ENCODE measurements at places on chromosomes 5 and 9. TPM values are rescaled to one million over a fixed set of nuclear protein-coding genes. Genes with fewer than 3 reads are reported as not detected.

DNA sequence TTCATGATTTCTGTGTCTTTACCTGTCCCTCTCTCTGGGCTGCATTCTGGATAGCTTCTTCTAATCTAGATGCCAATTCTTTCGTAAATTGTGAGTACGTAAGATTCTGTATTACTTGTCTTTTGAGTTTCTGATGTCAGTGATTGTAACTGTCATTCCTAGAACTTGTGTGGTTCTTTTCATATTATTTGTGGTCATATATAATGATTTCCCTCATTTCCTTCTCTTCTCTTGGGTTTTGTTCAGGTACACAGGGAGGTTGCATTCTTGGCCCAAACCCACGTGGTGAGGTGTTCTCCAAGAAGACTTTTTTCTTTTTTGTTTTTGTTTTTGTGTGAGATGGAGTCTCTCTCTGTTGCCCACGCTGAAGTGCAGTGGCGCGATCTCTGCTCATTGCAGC lies 13.8 kb downstream of the UGCG start:
- peaks cover 22% of the 10 kb centered on the region for H3K36me3 ChIP-seq
- H3K4me1 ChIP-seq, result peaks cover 29% of the 10 kb centered on the region
- DNase-seq, result no peak
- no peak overlapping the region for H3K4me3 ChIP-seq

Gene NAIP
- total RNA-seq, result 16.4 TPM

DNA sequence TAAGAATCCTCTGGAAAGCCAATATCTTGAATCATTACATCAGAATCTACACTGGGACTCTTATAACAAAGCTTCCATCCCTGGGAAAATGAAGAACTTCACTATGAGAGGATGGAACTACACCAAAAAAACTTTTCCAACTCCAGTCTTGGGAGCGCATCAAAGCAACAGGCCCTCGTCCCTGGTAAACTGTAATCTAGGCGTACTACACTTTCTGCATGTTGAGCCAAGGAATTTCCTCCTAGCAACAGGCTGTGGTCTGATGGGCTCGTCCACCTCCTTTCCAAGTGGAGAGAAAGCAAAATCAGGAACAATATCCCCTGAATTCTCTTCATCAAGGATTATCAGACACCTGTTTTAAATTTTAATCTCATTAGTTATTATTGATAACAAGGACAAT lies 94.1 kb downstream of the NFIB start:
- no peak overlapping the region for H3K4me3 ChIP-seq
- peaks cover 31% of the 10 kb centered on the region for H3K36me3 ChIP-seq
- peaks cover 20% of the 10 kb centered on the region for H3K4me1 ChIP-seq
- no peaks in the 10 kb centered on the region for H3K27me3 ChIP-seq
- DNase-seq, result no peak

- DNase-seq, result no peak
- peaks cover 13% of the 10 kb centered on the region for H3K36me3 ChIP-seq
- H3K4me3 ChIP-seq, result no peak overlapping the region
- peaks cover 19% of the 10 kb centered on the region for H3K4me1 ChIP-seq
Observed at GRCh38 chr5:151742870-151743294, 15.5 kb downstream of the ATOX1 start.

- peaks cover 45% of the 10 kb centered on the region for H3K36me3 ChIP-seq
- H3K27ac ChIP-seq, result no peak overlapping the region
- DNase-seq, result no peak
- H3K4me1 ChIP-seq, result peaks cover 13% of the 10 kb centered on the region
- no peak overlapping the region for H3K4me3 ChIP-seq
Observed at GRCh38 chr9:120438836-120439546, 141.0 kb downstream of the CDK5RAP2 start.

Gene NFIB
- 76.4 TPM for total RNA-seq

- peaks cover 17% of the 10 kb centered on the region for H3K27me3 ChIP-seq
- no peak overlapping the region for H3K27ac ChIP-seq
- DNase-seq, result no peak
- H3K36me3 ChIP-seq, result peaks cover 10% of the 10 kb centered on the region
Observed at GRCh38 chr5:37720550-37720952, 119.3 kb downstream of the GDNF start.

GRCh38 chr5:59193616-59194319 lies 610.9 kb downstream of the RAB3C start:
- no peaks in the 10 kb centered on the region for H3K27me3 ChIP-seq
- H3K36me3 ChIP-seq, result peaks cover 8% of the 10 kb centered on the region
- H3K4me3 ChIP-seq, result no peak overlapping the region

DNA sequence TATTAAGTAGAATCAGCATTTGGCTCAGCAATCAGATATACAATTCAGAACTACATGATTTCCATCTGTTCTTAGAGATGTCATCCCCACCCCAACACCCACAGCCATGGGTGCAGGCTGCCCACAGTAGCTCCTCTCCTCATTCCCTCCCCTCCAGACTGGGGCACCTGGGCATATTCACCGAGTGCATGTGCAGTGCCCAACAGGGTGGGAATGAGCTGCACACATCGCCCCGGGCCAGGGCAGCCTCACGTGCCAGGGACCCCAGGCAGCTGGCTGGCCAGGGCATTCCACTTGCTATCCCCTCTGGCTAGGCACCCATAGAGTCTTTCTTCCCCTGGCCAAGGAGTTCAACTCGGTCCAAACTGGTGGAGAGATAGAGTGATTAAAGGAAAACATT lies 461.9 kb upstream of the NUDT12 start:
- no peak for DNase-seq
- no peak overlapping the region for H3K27ac ChIP-seq
- no peak overlapping the region for H3K4me3 ChIP-seq
- no peaks in the 10 kb centered on the region for H3K4me1 ChIP-seq
